ENCODE measurements at places on chromosomes 6 and 20. TPM values are rescaled to one million over a fixed set of nuclear protein-coding genes. Genes with fewer than 3 reads are reported as not detected.

BTN1A1 gene
- total RNA-seq = not detected

CRISP2 gene
- total RNA-seq = not detected

ARG1 gene
- total RNA-seq = not detected

C6orf132 gene
- 0.02 TPM for total RNA-seq

SAMD5 gene
- 2.7 TPM for total RNA-seq

VIP gene
- total RNA-seq = 0.93 TPM

LGSN gene
- not detected for total RNA-seq

PREX1 gene
- 12.2 TPM for total RNA-seq

SNAI1 gene
- total RNA-seq = 0.62 TPM

RMND1 gene
- 43.6 TPM for total RNA-seq

MYBL2 gene
- 80.8 TPM for total RNA-seq

SCRT2 gene
- total RNA-seq = not detected

ZNF165 gene
- total RNA-seq = 0.09 TPM

PPP1R16B gene
- total RNA-seq = 0.14 TPM

XKR7 gene
- not detected for total RNA-seq

FAM83D gene
- 103 TPM for total RNA-seq

GDAP1L1 gene
- total RNA-seq = not detected

DNAH8 gene
- total RNA-seq = not detected
